ENCODE measurements at places on chromosomes 1 and 21. TPM values are rescaled to one million over a fixed set of nuclear protein-coding genes. Genes with fewer than 3 reads are reported as not detected.

- no peak overlapping the region for H3K4me3 ChIP-seq
- H3K27me3 ChIP-seq, result no peaks in the 10 kb centered on the region
- no peak overlapping the region for H3K27ac ChIP-seq
- no peaks in the 10 kb centered on the region for H3K36me3 ChIP-seq
These were observed 146.7 kb downstream of the HMCN1 start for GRCh38 chr1:185880779-185881333.

GRCh38 chr1:15158506-15159165, 5.1 kb downstream of the TMEM51 start:
- H3K27ac ChIP-seq, result peak overlapping the region; percentile 64
- H3K4me1 ChIP-seq, result peaks cover 11% of the 10 kb centered on the region
- H3K27me3 ChIP-seq, result no peaks in the 10 kb centered on the region
- no peak overlapping the region for H3K4me3 ChIP-seq

Gene KRTAP13-2
- not detected for total RNA-seq

GRCh38 chr1:23922321-23922943, 9.3 kb upstream of the CNR2 start:
- H3K27me3 ChIP-seq, result no peaks in the 10 kb centered on the region
- H3K4me1 ChIP-seq, result no peaks in the 10 kb centered on the region
- no peaks in the 10 kb centered on the region for H3K36me3 ChIP-seq
- no peak for DNase-seq
- H3K27ac ChIP-seq, result no peak overlapping the region
- H3K4me3 ChIP-seq, result no peak overlapping the region

- H3K36me3 ChIP-seq, result peaks cover 18% of the 10 kb centered on the region
- peak overlapping the region; percentile 62 for H3K27ac ChIP-seq
- no peaks in the 10 kb centered on the region for H3K27me3 ChIP-seq
- DNase-seq, result no peak
These were observed 7.2 kb downstream of the ARF1 start for GRCh38 chr1:228089519-228090380.

DNA sequence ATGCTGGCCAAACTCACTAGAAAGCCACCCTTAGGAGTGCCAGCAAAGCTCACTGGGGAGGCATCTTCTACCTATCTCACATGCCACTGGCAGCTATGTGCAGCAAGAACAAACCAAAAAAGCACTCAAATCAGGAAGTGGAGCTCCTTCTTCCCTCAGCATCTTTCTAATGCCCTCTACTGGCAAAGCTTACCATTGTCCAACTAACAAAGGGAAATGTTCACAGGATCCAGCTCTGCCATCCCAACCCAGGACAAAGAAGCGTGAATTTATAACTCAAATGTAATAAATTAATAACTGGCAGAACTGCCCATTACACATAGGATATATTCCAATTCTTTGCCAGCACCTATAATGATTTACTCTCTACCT, 38.9 kb downstream of the LEPR start:
- H3K4me3 ChIP-seq, result no peak overlapping the region
- no peaks in the 10 kb centered on the region for H3K27me3 ChIP-seq
- H3K4me1 ChIP-seq, result no peaks in the 10 kb centered on the region

- peaks cover 14% of the 10 kb centered on the region for H3K4me1 ChIP-seq
- H3K27me3 ChIP-seq, result no peaks in the 10 kb centered on the region
- DNase-seq, result no peak
- H3K27ac ChIP-seq, result no peak overlapping the region
- no peak overlapping the region for H3K4me3 ChIP-seq
- no peaks in the 10 kb centered on the region for H3K36me3 ChIP-seq
These were observed 61.1 kb upstream of the RAB4A start for GRCh38 chr1:229209816-229210215.

Gene PPP2R5A
- total RNA-seq, result 143 TPM

GRCh38 chr1:30518186-30518585, 205.2 kb downstream of the MATN1 start:
- H3K27ac ChIP-seq, result no peak overlapping the region
- DNase-seq, result no peak
- no peaks in the 10 kb centered on the region for H3K4me1 ChIP-seq
- no peak overlapping the region for H3K4me3 ChIP-seq
- H3K27me3 ChIP-seq, result no peaks in the 10 kb centered on the region
- no peaks in the 10 kb centered on the region for H3K36me3 ChIP-seq

Gene MRPL55
- 60.0 TPM for total RNA-seq

DNA sequence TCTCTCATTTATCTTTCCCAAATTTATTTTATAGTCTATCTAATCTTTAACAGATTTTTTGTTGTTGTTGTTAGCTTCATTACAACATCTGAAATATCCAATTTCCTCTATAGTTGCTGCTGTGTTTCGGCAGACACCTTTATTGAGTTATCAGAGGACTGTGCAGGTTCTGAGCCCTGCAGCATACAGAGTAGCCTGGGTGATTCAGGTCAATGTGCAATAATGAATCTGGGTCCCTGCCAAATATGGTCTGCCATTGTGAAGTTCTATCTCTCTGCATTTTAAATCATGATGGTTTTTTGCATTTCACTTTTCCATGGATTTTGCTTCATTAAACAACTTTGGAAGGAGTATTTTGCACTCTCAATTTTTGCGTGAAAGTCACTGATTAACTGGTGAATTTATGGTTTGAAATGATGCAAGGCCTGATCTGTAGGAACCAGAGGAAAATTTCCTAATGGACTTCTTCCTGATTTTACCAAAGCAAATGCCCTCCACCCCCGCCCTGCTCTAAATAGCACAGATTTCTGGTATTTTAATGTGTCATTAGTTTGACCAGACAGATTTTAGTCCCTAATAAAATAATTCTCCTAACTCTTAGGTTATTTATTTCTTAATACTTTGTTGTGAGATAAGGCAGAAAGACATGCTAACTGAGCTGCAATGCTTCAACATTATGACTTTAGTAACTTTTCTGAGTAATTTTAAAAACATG, 402.3 kb downstream of the PTBP2 start:
- H3K27ac ChIP-seq, result no peak overlapping the region
- no peaks in the 10 kb centered on the region for H3K4me1 ChIP-seq
- no peak overlapping the region for H3K4me3 ChIP-seq
- no peak for DNase-seq

Gene TMEM82
- not detected for total RNA-seq

DNA sequence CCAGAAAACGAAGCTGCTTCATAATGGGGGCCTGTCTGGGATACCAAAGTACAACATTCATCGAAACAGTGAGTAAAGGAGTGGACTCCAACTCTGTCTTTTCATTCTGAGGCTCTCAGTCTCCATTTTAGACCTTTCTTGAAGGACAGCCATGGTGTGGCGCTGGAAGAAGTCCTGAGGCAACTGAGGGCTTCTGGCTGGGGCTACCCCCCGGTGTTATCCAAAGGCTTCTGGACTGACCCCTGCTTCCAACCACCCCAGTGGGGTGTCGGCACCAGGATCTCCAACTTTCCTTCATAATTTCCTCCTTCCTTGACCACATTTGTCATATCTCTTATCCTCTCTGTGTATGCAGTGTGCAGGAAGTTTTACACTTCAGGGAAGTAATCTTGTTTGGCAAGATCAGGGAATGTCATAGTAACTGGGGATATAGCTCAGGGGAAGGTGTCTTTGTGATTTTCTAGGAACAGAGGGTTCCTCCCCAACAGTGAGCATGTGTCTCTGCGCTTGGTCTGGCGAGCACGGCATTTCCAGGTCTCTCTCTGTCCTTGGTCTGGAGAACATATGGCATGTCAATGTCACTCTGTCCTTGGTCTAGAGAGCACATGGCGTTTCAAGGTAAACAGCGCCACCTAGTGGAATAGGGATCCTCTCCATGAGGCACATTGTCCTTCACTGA, 19.4 kb upstream of the BSDC1 start:
- H3K4me1 ChIP-seq, result no peaks in the 10 kb centered on the region
- H3K27me3 ChIP-seq, result no peaks in the 10 kb centered on the region
- H3K4me3 ChIP-seq, result no peak overlapping the region
- peak; percentile 29 for DNase-seq
- no peak overlapping the region for H3K27ac ChIP-seq
- no peaks in the 10 kb centered on the region for H3K36me3 ChIP-seq

DNA sequence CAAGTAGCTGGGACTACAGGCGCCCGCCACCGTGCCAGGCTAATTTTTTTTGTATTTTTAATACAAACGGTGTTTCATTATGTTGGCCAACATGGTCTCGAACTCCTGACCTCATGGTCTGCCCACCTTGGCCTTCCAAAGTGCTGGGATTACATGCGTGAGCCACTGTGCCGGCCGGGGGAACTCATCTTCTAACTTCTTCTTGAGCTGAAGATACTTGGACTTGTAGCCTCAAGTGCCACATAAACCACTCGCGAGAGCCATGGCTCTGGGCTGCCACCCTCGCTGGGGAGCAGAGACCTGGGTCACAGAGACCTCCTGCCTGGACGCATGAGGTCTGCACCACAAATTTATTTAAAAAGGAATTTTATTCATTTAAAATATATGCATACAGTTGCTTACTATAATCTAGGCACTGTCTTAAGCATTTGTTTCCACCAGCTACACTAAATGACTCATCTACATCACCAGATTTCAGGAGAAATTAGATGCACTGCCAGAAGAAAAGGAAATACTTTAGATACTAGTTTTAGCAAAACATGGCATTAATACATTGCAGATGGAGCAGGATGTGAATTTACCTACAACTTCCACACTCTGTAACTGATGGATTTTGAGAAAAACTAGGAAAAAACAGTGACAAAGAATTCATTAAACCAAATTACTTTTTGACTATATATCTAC, 29.9 kb upstream of the PUM1 start:
- no peaks in the 10 kb centered on the region for H3K4me1 ChIP-seq
- H3K36me3 ChIP-seq, result no peaks in the 10 kb centered on the region
- no peak overlapping the region for H3K27ac ChIP-seq
- DNase-seq, result no peak

DNA sequence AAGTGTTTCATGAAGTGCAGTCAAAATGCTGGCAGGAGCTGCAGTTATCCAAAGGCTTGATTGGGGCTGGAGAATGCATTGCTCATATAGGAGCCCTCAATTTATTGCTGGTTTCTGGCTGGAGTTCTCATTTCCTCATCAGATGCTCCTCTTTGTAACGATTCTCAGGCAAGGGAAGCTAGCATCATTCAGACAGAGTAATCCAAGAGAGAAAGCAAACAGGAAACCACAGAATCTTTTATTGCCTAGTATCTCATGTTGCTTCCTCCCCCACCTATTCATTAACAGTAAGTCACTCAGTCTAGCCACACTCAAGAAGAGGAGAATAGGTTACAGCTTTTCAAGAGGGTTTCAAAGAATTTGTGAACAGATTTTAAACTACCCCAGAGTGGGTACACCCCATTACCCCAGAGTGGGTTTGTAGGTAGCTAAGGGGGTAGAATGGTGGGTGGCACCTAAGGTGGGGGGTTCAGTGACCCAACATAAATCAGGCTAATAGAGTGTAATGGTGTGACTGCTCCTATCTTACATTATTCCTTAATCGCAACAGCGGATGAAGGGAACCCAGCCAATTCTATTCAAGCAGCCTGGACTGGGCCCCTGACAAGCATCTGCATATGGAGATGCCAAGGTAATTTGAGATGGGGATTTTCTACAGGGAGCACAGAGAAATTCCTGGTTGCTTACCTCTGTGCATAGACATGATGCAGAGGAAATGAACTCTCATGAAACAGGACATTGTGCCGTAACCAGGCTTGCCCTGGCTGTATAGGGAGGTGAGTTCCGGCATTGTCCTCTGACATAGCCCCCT, 67.1 kb downstream of the KCNJ15 start:
- no peak overlapping the region for H3K27ac ChIP-seq
- no peak for DNase-seq
- no peak overlapping the region for H3K4me3 ChIP-seq
- no peaks in the 10 kb centered on the region for H3K4me1 ChIP-seq

GRCh38 chr21:38929142-38929541, 123.4 kb downstream of the ETS2 start:
- no peaks in the 10 kb centered on the region for H3K27me3 ChIP-seq
- H3K4me3 ChIP-seq, result no peak overlapping the region
- DNase-seq, result no peak
- no peaks in the 10 kb centered on the region for H3K36me3 ChIP-seq

DNA sequence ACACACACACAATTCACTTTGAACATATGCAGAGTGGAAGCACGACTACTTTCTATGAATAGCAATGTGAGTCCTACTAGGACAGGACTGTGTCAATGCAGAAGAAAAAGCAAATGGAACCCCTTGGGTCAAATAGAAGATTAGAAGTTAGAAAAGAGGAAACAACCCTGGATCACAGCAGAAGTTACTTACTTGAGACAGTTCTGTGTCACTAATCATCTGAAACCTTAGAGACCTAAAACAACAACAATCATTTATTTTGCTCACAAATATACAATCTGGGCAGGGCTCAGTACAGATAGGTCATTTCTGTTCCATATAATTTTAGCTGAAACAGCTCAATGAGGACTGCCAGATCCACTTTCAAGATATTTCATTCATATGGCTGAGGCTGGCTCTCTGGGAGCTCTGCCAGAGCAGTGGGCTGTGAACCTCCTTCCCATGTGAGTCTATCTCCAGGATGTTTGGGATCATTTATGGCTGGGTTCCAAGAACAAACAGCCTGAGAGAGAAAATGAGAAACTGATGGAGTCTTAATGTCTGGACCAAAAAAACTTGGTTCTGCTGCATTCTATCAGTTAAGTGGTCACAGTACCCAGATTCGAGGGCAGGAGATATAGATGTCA, 42.5 kb upstream of the IL10 start:
- H3K27ac ChIP-seq, result no peak overlapping the region
- H3K4me1 ChIP-seq, result no peaks in the 10 kb centered on the region
- H3K27me3 ChIP-seq, result no peaks in the 10 kb centered on the region
- peak; percentile 81 for DNase-seq
- no peak overlapping the region for H3K4me3 ChIP-seq

GRCh38 chr1:22711591-22712501, 1.2 kb downstream of the EPHB2 start:
- no peak overlapping the region for H3K27ac ChIP-seq
- no peaks in the 10 kb centered on the region for H3K27me3 ChIP-seq
- DNase-seq, result peak; percentile 39
- H3K4me1 ChIP-seq, result peaks cover 5% of the 10 kb centered on the region

Gene PDPN
- 60.4 TPM for total RNA-seq

DNA sequence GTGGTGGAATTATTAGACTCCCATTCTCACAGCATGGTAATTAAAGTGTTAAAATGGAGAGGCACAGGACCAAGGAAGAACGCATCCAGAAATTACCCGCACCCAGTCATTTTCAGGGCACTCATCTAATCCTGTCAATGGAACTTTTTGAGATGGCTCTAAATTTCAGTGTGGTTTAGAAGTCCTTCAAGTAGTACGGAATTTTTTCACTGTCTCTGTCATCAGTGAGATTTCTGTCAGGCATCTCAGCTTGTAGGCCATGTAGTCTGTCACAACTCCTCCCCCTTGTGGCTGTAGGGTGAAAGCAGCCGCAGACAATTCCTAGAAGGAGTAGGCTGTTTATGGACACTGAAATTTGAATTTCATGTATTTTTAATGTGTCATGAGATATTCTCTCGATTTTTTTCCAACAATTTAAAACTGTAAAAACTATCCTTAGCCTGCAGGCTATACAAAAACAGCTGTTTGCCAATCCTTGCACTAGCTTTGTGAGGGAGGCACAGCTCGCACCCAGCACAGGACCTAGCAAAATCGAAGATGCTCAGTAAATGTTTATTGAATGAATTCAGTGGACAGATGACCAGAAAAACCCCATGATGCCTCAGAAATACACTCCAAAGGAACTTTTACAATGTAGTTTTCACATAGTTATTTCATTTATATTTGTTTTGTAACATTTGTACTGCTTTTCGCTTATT, 6.6 kb upstream of the NUP133 start:
- H3K4me3 ChIP-seq, result no peak overlapping the region
- H3K4me1 ChIP-seq, result no peaks in the 10 kb centered on the region
- H3K27me3 ChIP-seq, result no peaks in the 10 kb centered on the region

- no peak overlapping the region for H3K27ac ChIP-seq
- H3K27me3 ChIP-seq, result no peaks in the 10 kb centered on the region
- DNase-seq, result no peak
- no peak overlapping the region for H3K4me3 ChIP-seq
These were observed 15.2 kb downstream of the AKNAD1 start for GRCh38 chr1:108841703-108842102.
